NCI-H2227 treated with DMSO at 0.1 percent for 48 hours (cell line): ENCODE measurements at places on chromosomes 16 and 17.

- no peak for DNase-seq
Observed at GRCh38 chr16:12584488-12585233, 219.0 kb downstream of the CPPED1 start.

DNA sequence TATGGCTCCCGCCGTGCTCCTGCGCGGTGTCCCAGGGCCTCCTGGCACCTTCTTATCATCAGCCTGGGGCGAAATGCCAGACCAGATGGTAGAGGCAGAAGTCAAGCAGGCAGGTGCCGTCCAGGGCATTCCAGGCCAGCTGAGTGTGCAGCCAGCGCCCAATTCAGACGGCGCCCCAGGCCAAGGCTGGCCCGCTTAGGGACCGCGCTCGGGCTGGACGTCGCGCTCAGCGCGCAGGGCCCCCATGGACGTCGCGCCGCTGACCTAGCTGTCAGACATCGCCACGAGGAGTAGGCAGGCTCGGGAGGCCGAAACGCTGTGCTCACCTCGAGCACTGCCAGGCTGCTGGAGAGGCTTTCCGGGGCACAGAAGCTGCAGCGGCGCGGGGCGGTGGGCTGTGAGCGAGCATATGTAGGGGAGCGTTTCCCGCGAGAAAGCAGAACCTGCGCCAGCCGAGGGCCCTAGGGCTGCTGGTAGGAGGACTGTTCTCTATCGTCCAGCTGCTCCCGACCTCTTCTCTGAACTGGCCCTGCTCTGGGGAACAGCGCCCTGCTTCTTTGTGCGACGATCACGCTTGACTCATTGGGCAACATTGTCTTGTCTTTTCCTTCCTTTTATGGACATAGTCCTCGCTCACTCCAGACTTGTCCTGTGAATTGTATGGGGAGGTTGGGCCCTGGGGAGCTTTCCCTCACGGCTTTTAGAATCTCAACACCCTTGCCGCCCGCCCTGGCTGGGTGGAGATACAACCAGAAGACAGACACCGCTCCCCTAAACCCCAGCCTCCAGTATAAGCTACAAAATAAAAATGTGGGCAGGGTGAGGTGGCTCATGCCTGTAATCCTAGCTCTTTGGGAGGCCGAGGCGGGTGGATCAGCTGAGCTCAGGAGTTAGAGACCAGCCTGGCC is 8.4 kb upstream of the CA4 start:
- DNase-seq, result no peak

DNA sequence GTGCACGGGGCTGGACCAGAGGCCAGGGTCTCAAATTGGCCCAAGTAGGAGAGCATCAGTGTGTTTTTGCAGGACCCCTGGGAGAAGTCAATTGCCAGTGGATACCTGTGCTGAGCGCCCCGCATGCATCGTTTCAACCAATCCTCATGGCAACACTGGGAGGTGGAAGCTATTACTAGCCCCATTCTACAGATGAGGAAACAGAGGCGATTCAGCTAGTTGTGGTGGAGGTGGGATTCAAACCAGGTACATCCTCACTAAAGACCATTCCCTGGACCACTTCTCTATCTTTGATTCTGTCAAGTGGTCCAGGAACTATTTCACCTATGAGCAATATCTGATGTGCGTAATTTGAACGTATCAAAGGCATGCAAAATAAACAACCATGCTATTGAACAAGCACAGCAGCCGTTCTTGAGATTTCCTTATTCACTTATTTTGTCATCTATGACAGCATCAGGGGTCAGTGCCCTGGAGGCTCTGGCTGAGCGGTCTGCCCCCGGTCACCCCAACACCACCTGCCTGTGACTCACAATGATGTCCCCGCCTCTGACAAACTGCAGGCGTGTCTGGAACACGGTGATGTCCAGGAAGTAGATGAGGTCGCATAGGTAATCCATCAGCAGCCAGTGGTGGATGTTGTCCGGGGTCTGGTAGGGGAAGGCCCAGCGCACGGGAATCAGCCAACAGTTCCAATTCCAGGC is 54.0 kb downstream of the CNGB1 start:
- DNase-seq, result no peak

GRCh38 chr17:39600997-39601597 is 6.6 kb downstream of the NEUROD2 start:
- DNase-seq, result no peak

DNA sequence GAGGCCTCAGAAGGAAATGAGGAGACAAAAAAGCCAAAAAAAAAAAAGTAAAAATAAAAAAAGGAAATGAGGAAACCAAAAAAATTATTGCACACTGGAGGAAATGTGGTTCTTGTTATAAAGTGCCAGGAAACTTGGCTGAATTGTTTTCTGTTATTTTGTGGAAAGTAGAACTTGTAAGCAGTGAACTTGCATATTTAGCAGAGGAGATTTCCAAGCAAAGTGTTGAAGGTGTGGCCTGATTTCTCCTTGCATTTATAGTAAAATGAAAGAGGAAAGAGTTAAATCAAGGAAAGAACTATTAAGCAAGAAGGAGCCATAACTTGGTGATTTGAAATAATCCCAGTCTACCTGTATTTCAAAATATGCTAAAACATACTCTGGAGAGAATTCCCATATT is 34.1 kb upstream of the CPPED1 start:
- no peak for DNase-seq
